AG09319 (cell line): ENCODE measurements at places on chromosomes 2 and 18.
A peak's percentile ranks its signal among the peaks of the same experiment; 100 is the strongest.

GRCh38 chr18:68843473-68844089 is 45.7 kb downstream of the CCDC102B start:
- no peak for DNase-seq

DNA sequence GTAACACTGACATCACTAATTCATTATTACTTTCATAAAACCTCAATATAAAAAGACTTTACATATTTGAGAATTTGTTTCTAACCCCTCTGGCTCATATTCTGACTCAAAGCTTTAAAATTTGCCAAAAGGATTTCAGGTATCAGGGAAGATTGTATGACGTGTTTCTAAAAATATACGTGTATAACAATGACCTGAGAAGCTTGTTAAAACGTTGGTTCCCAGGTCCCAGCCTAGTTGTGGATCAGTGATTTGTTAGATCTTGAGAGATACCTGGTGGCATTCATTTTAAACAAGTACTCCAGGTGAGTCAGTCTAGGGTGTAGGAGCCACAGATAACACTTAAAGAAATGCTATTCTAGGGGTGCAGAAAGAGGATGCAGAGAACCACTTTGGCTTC is 1096.8 kb upstream of the NXPH2 start:
- no peak for DNase-seq

GRCh38 chr2:182318466-182319220 is 108.2 kb downstream of the PDE1A start:
- DNase-seq = no peak

DNA sequence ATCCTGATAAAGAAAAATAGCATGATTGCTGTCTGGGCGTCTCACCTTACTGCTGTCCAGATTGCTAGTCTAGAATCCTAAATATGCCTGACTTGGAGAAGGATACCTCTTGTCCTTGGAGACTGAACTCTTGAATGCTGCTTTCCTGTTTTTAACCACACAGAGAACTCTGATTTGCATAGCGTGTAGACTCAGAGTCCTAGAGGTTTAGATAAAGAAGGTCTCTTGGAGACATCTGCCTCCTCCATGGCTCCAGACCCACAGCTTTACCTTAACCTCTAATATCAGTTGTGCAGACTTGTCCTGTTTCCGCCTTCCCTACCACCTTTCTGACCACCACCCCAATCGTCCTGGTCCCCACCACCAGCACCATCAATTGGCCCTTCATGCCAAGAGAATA is 292.6 kb upstream of the CYRIA start:
- DNase-seq = no peak

DNA sequence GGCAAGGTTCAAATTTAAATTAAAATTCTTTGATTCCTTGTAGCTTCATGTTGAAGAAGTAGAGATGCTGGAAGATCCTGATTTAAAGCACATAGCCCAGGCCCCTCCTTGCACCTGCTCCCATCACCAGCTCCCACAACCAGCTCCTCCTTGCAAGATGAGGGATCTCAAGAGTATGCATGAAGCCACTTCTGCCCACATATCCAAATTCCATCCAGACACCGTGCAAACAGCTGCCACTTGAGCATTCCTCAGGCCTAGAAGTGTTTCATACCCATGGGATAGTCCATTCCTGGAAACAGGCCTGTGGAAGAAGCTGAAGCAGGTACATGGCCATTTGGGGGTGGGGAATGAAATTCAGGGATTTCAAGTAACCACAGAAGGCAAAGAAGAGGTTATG is 32.4 kb upstream of the ITPRID2 start:
- DNase-seq = no peak

DNA sequence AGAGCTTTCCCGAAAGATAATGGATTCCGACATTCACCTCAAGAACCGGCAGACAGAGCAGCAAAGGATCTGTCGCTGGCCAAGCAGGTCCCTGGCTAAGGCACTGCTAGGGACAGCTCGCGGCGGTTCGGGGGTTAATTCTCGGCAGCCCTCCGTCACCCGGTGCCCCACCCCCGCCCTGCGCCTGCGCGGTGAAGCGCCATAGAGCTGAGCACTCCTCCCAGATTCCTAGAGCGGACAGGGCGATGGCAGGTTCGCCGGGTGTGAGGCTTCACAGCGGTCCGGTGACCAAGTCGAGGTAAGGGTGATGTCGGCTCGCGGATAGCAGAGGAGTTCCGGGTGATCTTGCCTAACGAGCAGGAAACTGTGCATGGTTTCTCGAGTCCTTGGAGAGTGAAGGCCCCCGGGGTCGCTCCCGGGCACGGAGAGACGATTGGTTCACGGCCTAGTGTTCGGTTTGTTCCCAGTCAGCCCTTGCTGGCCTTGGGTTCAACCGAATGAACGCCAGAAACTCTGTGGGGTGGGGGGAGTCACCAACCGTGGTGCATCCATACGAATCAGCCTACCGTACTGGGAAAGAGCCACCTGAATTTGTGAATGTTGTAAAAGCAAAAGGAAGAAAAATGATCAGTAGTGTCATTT is at the start of gene ZSCAN30:
Gene ZSCAN30, minus strand, starts transcription at position 136 of the 642 bp plus-strand sequence. CDS start 25,877 bp downstream, outside the sequence.
- peak; percentile 87 for DNase-seq

DNA sequence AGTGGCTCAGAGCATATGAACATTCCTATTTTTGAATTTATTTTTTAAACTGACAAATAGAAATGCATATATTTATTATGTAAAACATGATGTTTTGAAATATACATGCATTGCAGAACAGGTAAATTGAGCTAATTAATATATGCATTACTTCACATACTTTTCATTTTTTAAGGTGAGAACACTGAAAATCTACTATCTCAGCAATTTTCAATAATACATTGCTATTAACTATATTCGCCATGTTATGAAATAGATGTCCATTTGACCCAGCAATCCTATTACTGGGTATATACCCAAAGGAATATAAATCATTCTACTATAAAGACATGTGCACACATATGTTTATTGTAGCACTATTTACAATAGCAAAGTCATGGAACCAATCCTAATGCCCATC is 717.7 kb upstream of the PIK3C3 start:
- DNase-seq = no peak
